ENCODE measurements at places on chromosomes 16 and 17.

GRCh38 chr17:27939474-27940465, 46.6 kb upstream of the LYRM9 start:
- DNase-seq: no peak

- no peak for DNase-seq
Observed at GRCh38 chr16:69474408-69474807, 50.0 kb downstream of the CYB5B start.

DNA sequence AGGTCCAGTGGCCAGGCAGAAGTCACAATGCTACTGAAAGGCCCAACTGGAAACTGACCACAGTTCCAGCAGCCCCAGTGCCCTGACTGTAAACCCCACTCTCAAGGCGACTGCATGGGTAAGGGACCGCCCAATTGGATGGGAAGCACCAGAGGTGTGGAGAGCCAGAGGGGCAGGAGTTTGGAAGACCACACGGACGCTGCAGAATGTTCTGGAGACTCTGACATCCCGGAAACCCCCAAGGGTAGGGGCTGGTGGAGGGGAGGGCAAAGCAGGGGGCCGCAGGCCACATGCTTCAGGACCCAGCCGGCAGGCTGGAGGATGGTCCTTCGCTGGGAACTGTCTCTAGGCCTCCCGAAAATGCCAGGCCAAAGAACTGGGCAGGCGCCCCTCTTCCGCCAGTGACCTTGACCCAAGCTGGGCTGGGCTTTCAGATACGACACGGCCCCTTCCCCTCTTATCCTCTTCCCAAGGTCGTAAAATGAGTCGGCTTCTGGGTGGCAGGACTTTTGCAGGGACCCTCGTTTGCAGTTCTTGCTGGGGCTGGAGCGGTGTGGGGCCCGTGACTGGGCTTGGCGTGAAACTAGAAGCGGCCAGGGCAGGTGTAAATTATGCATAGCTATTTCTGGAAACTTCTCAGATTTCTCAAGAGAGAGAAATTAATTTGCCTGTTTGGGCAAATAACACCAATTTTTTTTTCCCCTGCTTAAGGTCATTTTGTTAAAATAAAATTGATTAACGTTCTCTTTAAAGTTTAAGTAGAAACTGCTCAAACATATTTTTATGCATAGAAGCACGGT, 110.2 kb downstream of the C16orf78 start:
- DNase-seq: no peak

DNA sequence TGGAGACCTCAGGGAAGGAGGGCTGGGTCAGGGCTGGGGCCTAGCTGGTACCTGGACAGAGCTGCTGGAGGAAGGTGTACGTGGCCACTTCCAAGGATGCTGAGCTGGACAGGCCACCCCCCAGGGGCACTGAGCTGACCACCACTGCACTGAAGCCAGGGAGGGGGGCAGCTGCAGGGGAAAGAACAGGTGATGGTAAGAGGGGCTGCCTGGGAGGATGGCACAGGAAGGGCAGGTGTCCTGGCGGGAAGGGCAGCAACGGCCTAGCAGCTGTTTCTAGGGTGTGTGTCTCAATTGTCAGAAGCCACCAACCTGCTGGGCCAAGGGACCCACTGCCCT, 1.8 kb downstream of the GALK1 start:
- DNase-seq: no peak

DNA sequence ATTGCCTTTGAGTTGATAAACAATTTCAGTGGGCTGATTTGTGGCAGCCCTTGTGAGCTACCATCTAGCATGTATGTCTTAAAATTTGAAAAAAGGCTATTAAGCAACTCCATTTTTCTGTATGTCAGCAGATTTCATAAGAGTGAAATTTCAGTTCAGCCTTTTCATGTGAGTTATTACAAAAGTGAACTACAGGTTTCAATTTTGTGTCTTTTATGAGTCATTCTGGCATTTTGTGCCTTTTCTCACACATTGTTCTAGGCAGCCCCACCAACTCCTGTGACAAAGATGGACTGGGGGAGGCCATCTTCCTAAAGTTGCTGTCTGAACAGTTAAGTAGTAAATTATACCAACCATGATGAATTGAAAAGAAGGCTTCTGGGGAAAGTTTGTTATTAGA, 52.1 kb downstream of the USP10 start:
- no peak for DNase-seq

DNA sequence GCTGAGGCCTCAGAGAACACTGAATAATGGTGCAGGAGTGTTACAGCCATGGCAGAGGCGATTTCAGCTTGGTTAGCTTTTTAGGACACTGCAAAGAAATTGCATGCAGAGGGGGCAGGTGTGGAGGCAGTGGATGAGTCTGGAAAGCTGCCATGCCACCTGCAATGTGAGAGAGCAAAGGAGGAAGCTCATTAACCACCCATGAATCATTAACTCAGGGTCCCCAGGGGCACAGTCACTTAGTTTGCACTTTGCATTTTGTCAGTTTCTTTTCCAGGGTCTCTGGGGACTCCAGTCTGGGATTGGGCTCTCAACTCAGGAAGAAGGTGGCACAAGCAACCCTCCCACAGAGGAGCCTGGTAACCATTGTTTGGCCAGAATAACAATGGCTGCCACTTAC, 132.9 kb downstream of the USP31 start:
- no peak for DNase-seq

DNA sequence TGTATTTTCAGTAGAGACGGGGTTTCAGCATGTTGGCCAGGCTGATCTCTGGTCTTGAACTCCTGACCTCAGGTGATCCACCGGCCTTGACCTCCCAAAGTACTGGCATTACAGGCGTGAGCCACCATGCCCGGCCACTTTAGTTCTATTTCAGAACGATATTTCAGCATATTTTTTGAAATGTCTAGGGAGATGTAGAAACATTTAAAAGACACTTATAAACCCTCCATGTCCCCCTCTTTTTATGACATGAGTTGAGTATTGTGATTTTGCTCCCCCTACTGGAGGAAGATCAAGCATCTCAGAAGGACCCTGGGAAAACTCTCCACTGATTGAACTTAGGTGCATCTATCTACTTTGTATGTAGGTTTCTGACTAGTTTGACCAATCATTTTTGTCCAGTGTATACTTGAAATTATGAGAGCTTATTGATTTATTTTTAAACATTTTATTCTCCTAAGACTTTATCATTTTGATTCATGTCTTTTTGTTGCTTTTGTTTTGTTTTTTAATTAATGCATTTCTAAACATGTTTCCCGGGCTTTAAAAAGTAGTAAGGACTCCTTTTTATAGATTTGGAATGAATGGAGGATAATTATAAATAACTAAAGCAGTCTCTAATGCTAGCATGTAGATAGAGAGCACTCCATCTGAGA, 105.1 kb downstream of the CHD9 start:
- peak; percentile 30 for DNase-seq

DNA sequence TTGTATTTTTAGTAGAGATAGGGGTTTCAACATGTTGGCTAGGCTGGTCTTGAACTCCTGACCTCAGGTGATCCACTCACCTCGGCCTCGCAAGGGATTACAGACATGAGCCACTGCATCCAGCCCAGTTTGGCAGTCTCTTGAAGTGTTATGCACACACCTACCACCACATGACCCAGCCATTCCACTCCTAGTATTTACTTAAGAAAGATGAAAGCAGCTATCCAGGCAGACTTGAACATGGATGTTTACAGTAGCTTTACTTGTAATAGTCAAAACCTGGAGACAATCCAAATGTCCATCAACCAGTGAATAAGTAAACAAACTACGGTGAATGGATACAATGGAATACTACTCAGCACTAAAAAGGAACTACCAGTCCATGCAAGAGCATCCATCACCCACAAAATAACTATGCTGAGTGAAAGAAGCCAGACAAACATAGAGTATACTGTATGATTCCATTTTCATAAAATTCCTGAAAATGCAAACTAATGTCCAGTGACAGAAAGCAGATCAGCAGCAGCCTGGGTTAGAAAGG, 37.8 kb upstream of the RASD1 start:
- DNase-seq: no peak

DNA sequence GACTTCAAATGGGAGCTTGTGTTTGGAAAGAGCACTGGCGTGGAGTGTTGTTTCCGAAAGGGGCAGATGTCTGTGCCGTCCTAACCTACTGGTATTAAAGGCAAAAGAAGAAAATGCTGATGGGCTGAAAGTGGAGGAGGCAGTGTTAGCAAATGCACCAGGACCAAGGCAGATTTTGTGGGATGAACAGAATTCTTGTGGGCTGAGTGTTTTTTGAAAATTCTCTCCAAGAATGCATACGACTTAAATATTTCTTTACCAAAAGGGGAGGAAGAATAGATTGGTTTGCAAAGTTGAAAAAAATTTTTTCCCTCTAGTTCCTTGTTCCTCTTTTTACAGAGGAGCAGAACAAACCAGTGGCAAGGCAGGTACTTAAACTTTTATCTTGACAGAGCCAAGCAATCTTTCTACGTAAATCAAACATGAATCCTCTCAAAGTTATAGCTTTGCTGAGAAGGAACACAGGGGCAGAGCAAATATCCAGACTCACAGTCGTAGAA, 16.8 kb downstream of the MARCHF10 start:
- DNase-seq: no peak

DNA sequence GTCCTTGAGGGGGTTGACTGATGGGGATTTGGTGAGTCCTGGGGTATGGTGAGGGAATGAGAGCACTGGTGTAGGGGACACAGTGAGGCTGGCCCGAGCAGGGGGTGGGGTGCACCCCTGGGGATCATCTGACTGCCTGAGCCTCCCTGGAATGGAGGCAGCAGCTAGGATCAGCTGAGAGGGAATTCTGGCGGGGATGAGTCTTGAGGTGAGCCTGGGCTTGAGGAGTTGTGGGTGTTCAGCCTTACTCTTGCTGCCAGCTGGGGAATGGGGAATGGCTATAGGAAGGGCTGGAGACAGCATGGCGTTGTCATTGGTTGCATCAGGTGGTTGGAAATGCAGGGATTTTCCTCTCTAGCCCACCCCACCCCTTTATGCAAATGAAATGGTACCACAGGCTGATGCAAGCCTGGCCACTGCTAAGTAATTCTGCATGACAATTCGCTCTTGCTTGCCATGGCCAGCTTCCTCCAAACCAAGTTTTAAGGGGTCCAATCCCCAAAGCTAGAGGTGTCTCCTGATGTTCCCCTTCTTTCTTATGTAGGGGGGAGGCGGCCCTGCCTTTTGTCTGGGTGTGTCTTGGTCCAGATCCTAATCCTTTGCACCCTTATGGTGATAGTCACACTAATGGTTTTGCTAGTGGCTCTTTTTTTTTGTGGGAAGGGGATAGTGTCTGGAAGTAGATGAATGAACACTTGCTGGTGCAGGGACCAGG, 7.5 kb downstream of the NFE2L1 start:
- DNase-seq: no peak

- no peak for DNase-seq
Observed at GRCh38 chr17:79786930-79787643, 9.1 kb downstream of the CBX2 start.

- no peak for DNase-seq
Observed at GRCh38 chr17:4204710-4205173, 59.0 kb downstream of the ANKFY1 start.

DNA sequence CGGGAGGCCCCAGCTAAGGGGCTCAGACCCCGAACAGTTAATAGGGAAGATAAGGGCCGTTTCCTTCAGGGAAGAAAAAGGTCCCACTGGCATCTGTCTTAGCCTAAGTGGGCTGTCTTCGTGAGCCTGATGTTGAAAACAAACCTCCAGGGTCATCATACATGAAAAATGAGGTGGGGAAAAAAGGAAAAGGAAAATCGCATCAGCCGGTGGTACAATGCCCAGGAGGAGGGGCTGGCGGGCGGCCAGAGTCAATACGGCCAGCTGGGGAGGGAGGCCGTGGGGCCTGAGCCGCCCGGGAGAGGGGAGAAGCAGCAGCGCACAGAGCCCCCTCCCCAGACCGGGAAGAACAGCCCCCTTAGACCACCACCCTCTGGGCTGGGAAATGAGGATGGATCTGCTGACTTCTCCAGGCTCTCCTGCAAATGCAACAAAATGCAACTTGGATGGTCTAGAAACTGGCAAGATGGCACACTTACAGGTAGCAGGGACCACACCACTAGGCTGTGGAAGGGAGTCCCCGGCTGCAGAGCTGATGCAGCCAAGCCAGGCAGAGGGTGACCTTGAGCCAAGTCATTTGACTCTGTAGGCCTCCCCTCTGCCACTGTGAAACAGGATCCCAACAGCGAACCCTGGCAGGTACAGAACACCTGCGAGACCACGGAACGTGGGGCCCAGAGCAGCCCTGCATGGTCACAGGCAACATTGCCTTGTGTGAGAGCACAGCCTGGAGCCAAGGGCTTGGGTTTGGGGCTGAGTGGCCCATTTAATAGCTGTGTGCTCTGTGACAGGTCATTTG, 448.5 kb downstream of the SOX9 start:
- no peak for DNase-seq

GRCh38 chr17:352421-353212, at the start of gene RPH3AL:
Gene RPH3AL (minus strand): TSS chr17:352807. CDS start chr17:327543, 25,264 bp downstream.
- peak; percentile 61 for DNase-seq

- no peak for DNase-seq
Observed at GRCh38 chr16:58442547-58442946, 50.3 kb downstream of the GINS3 start.

GRCh38 chr16:11870399-11870798, 19.1 kb upstream of the RSL1D1 start:
- no peak for DNase-seq

DNA sequence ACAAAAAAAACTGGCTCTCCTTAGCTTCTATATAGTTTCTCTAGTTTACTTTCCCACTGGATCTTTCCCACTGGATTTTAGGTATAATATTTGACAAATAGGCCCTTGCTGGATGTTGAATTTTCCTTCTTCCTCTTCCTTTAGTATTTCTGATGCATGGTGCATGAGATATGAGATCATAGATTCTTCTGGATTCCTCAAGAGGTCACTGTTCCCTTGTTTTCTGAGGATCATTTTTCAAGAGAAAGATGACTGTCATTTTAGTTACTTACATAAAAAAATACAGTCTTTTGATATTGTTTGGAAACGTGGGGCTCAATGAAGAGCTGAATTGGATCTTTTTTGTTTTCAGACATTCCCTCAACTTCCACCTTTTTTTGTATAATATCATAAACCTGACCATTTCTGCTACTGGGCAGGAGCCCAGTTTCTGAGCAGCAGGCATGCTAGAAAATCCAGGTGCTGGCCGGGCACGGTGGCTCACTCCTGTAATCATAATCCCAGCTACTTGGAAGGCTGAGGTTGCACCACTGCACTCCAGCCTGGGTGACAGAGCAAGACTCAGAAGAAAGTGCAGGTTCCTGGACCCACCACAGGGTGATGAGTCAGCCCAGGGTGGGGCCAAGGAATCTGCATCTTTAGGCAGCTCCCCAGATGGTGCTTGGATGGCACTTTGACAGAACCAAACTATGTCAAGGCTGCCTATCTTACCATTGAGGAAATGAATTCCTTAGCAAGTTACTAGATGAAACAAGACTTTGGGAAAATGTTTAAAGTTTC, 70.3 kb downstream of the SDR42E1 start:
- peak; percentile 71 for DNase-seq

Data from kidney capillary endothelial cell (primary cell).